HepG2 (cell line): ENCODE measurements at places on chromosomes 6 and 20. TPM values are rescaled to one million over a fixed set of nuclear protein-coding genes. Genes with fewer than 3 reads are reported as not detected.
A peak's percentile ranks its signal among the peaks of the same experiment; 100 is the strongest.

GRCh38 chr6:32982702-32983492, 14.5 kb downstream of the BRD2 start:
- no peak for DNase-seq

- no peak for DNase-seq
Observed at GRCh38 chr6:40369042-40369441, 218.1 kb downstream of the LRFN2 start.

GRCh38 chr6:42339991-42340401, 111.7 kb downstream of the TRERF1 start:
- no peak for DNase-seq

DNA sequence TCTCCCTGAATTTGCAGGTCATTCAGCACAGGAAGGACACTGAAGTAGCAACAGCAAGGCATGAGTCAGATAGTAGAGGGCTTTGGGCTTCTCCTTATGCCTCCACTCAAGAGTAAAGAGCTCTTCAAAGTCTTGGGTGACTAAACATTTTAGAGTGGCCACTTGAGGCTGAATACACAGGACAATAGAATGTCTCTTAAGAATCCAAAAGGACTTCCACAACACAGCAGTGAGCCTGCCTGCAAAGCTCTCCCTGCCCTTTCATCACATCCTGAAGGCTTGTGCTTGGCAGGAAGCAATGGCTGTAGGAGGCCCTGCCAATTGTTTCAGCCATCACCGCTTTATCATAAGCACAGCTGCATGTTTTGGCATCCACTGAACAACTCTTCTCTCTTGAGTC, 36.8 kb downstream of the FOXQ1 start:
- DNase-seq = no peak

DNA sequence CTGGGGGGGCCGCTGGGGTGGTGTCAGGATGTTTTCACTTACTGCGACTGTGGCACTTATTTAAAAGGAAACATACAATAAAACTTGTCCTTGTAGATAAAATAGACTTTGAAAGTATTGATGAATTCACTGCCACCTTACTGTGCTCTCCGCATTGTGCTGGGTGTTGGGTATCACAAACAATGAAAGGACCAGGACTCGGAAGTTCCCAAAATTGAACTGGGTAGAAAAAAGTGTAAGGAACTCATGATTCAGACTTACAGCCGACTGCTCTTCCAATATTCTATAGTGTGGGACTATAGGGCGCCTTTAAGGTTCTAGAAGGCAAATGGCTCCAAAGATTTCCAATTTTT, 32.1 kb upstream of the ID4 start:
- DNase-seq = no peak

DNA sequence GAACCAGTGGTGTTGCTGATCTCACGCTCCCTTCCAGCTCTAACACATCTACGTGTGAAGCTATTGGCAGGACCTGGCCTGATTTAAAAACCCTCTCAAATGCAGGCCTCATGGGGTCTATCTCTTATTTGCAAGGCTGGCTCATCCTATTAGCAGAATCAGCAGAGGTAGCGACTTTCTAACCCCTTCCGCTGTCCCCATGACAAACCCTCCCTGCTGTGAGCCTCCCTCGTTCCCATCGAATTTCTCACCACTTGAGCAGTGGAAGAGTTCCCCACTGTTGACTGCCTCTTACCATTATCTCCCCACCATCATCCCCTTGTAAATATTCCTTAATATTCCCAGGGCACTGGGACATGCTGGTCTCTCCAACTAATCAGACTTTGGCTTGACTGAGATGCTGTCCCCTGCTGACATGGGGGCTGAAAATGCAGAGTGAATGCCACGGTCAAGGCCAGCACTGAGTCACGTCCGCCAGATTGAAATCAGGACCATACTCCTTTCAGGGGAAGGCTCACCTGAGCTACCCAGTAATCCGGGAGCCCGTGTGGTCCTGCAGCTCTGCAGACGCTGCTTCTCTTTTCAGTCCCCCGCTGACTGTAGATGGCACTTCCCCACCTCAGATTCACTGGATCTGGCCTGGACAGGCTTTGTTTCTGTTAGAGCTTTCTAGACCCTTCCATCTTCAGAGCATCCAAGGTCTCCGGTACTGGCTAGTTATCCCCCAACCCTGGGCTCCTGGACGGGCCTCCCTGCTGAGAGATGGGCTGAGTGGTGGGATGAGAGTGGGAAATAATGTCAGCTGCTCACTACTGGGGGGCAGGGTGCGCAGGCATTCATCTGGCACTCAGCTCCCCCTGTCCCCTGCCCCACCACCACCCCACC, 23.1 kb downstream of the AAR2 start:
- DNase-seq = peak; percentile 32

Gene PLA2G7
- not detected in 2 replicates for total RNA-seq

DNA sequence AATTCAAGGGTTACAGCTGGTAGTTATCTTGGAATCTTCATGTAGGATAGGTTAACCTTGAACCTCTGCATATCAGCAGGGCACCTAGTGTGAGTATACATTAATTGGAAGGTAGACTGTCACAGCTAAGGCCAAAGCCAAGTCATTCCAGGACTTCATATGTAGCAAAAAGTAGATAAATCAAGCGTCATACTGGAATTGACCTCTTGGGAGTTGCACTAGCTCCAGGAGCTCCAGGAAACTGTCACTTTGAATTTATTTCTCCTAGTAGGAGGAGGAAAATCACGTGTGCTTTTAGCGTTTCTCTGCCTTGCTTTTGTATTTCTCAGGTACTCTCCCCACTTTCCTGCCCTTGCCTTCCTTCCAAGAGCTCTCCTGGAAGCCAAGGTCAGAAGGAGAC, 30.3 kb downstream of the RIPOR2 start:
- DNase-seq = no peak

GRCh38 chr6:146889303-146889702, 290.5 kb downstream of the ADGB start:
- DNase-seq = no peak

DNA sequence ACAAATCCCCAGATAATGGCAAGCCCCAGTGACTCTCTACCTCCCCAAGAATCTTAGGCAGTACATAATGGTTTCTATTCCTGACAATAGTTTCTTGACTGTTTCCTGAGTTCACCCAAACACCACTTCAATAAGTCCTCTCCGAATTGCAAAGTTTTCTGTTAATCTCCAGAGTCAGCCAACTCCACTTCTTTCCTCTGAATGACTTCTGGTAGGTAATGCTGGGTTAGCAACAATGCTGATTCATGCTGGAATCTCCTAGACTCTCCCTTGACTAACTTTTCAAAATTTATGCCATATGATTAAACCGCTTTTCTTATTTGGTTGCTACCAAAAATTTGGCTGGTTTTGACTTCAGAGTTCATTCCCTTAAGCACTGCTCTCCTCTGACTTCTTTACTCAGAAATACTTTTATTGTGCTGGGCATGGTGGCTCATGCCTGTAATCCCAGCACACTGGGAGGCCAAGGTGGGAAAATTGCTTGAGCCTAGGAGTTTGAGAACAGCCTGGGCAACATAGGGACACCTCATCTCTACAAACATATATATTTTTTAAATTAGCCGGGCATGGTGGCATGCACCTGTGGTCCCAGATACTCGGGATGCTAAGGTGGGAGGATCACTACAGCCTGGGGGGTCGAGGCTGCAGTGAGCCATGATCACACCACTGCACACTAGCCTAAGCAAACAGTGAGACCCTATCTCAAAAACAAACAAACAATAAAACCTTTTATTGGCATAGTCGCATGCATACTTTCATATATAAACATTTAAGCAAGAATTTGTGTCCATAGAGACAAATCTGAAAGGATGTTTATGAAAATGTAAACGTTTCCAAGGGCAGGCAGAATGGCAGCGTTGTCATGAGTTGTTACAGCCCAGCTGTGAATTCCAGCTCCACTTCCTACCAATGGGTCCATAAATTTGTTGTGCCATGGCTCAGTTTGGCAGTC, 249.3 kb upstream of the PLN start:
- DNase-seq = no peak

- peak; percentile 65 for DNase-seq
Observed at GRCh38 chr20:51542033-51542570, 417 bp downstream of the NFATC2 start.

DNA sequence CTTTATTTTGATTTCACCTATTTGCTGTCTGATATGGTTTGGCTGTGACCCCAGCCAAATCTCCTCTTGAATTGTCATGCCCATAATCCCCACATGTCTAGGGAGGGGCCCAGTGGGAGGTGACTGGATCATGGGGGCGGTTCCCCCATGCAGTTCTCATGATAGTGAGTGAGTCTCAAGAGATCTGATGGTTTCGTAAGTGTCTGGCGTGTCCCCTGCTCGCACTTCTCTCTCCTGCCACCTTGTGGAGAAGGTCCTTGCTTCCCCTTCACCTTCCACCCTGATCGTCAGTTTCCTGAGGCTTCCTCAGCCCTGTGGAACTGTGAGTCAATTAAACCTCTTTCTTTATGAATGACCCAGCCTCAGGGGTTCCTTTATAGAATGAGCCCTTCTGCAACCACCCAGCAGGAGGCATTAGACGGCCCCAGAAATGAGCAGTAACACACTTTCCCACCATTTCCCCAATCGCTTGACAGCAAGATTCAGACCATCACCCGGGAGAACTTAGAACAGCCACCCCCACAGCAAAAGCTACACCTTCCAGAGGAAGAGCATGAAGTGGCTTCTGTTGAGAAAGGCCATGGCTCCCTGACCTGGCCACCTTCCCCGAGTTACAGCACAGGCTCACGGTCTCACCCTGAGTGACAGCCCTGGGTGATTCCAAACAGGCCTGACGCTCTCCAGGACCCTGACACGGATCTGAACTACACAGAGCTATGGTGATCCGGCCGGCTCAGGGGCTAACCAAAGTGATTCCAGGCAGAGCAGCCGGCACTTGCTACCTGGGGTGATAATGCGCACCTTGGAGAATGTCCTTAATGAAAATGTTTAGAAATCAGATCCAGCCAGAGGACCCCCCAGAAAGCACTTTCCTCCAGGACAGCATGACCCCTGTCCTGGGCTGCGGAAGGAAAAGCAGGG, 131.2 kb upstream of the CDH4 start:
- peak; percentile 67 for DNase-seq

DNA sequence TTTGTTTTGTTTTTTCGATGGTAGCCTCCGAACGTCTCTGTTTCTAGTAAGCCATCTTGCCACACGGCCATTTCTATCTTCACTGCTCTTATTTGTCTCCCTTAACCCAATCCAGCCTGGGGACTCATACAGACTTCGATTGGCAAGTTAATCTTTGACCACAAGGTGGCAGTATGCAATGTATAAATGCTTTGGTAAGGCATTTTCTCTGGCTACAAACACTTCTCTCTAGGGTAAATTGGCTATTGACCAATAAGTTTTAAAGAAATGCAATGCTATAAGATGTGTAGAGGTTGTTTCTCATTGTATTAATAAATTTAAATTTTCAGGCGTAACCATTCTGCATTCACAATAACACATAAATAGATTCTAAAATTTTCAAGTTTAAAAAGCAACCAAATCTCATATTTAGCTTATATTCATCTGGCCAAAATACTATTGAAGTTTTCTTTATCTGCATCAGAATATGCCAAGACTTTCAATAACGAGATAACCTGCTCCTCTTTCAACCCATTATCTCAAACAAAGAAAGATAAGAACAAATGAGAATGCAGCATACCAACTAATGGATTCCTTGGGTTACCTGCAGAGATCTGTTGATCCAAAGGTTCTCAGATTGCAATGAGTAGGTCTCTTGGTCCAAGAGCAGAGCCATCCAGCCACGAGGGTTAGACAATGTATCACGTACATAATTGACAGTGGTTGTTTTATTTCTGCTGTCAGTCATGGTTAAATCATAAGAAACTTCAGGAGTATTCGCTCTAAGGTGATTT, 231.9 kb downstream of the PKHD1 start:
- DNase-seq = peak; percentile 79

Gene GGTLC1
- not detected in 2 replicates for total RNA-seq

Gene GCNT2
- 25.1 and 31.9 TPM in 2 replicates for total RNA-seq

Gene NOX3
- total RNA-seq = 0.18 and 0.24 TPM in 2 replicates

DNA sequence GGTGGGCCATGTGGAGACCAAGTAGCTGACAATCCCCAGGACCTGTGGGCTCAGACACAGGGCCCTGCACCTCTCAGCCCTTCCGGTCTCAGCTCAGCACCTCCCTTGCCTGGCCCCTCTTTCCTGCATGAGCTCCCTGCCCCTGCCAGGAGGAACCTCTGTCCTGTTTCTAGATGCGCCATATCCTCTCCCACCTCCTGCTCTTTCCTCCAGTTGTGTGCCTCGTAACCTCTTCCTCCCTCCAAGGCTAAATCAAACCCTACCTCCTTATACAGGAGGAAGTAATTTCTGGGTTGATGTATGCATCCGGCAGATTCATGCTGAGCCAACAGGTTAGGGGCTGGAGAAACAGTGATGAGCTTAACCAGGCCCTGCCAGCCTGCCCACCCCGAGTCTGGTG, 30.9 kb downstream of the ITPR3 start:
- no peak for DNase-seq

Gene OR2B6
- not detected in 2 replicates for total RNA-seq

DNA sequence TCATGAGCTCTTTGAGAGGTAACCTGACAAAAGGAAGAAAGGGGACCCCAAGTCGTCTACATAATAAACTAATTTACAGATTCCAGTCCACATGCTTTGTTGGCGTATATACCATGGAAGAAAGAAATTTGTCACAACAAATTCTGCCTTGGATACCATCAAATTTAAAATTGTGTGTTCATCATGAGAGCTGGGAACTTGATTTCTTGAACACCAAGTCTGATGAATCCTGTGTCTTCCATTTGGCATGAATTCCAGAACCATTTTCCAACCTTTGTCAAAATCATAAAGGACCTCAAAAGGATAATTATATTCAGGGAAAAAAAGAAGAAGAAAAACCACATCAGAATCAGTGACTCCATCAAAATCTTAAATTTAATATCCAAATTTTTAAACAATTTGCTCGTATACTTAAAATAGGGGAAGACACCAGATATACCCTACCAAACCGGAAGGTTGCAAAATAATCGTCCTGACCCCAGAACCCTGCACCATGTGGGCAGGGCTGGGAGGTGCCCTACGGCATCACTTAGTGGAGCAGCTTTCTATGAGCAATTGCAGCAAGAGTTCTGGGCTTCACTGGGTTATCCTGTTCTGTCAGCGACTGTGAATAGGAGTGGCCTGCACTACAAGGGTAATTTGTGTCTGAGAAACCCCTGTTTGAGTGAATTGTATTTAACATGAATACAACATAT, 74.1 kb upstream of the INSM1 start:
- no peak for DNase-seq

GRCh38 chr6:108002365-108003221, 44.6 kb upstream of the SEC63 start:
- peak; percentile 98 for DNase-seq

Gene STMN3
- total RNA-seq = 28.1 and 48.3 TPM in 2 replicates

Gene MYMX
- total RNA-seq = not detected in 2 replicates

Gene DDRGK1
- 75.4 and 149 TPM in 2 replicates for total RNA-seq
